Upper lobe of right lung (tissue), 1 donor: ENCODE measurements at places on chromosomes 1 and 21. TPM values are rescaled to one million over a fixed set of nuclear protein-coding genes. Genes with fewer than 3 reads are reported as not detected.

DNA sequence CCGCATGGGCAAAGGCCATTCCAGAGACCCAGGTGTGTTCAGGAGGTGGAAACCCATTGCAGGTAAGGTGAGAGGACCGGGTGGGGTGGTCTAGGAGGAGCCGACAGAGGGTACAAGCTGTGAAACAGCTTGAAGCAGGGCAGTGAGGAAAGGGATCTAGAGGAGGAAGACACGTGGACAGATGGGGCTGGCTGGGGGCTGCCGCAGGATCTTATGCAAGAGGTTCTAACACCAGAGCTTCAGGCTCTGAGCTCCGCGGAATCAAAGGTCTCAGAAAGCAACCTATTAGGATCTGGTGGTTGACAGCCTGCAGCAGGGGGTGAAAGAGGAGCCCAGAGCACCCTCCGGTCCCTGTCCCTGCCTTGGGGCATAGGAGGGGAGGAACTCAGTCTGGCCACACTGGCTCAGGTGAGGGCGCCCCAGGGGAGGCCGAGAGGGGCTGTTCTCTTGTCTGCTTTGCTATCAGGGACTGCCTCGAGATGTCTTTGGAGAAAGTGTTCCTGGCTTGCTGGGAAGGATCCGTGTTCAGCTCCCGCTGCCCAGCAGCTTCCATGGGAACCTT lies 1.9 kb downstream of the TFF1 start:
- no peaks in the 10 kb centered on the region for H3K4me1 ChIP-seq
- H3K27me3 ChIP-seq, result peaks cover 9% of the 10 kb centered on the region
- H3K4me3 ChIP-seq, result no peak overlapping the region
- H3K36me3 ChIP-seq, result no peaks in the 10 kb centered on the region
- H3K27ac ChIP-seq, result no peak overlapping the region
- no peak for DNase-seq

The ARHGAP30 gene
- total RNA-seq, result 38.0 TPM

- no peaks in the 10 kb centered on the region for H3K4me1 ChIP-seq
- H3K36me3 ChIP-seq, result no peaks in the 10 kb centered on the region
- no peak for DNase-seq
Measured at GRCh38 chr1:209529233-209529632, 54.3 kb upstream of the CAMK1G start.

- H3K4me3 ChIP-seq, result no peak overlapping the region
- no peak overlapping the region for H3K27ac ChIP-seq
- DNase-seq, result no peak
- H3K4me1 ChIP-seq, result no peaks in the 10 kb centered on the region
Measured at GRCh38 chr21:44506279-44507255, 33.4 kb downstream of the KRTAP10-1 start.

The TIE1 gene
- total RNA-seq, result 59.4 TPM

- no peaks in the 10 kb centered on the region for H3K4me1 ChIP-seq
- H3K27ac ChIP-seq, result no peak overlapping the region
- H3K36me3 ChIP-seq, result peaks cover 10% of the 10 kb centered on the region
Measured at GRCh38 chr1:167704715-167705114, 17.1 kb upstream of the MPZL1 start.

GRCh38 chr1:166915941-166916340 lies 39.9 kb upstream of the TADA1 start:
- no peak for DNase-seq
- no peaks in the 10 kb centered on the region for H3K4me1 ChIP-seq
- no peak overlapping the region for H3K4me3 ChIP-seq

- peaks cover 8% of the 10 kb centered on the region for H3K4me1 ChIP-seq
- no peaks in the 10 kb centered on the region for H3K36me3 ChIP-seq
- H3K4me3 ChIP-seq, result no peak overlapping the region
- no peak for DNase-seq
Measured at GRCh38 chr1:47915677-47916353, 81.4 kb downstream of the TRABD2B start.

DNA sequence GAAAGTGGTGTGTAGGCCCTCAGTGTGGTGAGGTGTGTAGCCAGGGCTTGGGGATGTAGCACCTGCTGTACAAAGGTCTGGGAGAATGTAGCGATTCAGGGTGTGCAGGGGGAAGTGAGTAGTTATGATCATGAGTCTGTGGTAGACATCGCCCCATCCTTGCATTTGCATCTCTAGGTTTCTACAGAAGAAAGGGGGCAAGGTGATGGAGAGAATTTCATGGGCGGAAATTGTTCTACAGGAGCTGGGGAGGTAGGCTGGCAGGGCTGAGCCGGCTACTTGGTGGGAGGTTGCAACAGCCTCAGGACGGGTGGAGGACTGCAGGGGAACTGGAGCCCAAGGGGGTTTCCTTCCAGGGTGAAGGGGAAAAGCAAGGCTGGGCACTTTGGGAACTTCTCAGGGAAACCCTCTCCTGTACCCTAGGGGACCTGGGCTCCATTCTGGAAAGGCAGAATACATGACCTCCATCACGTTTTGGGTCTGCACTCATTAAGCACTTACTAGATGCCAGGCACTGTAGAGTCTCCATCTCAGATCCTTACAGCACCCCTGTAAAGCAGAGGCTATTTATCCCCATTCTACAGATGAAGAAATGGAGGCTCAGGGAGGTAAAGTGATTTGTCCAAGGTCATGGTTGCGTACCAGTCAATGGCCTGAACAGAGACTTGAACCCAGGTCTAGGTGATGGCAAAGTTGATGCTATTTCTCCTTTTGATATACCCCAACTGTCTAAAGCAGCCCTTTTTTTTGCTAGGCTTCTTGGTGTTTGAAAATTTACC lies 14.5 kb upstream of the TNFRSF1B start:
- H3K27me3 ChIP-seq, result no peaks in the 10 kb centered on the region
- DNase-seq, result no peak
- H3K4me3 ChIP-seq, result no peak overlapping the region
- H3K4me1 ChIP-seq, result peaks cover 55% of the 10 kb centered on the region
- H3K36me3 ChIP-seq, result no peaks in the 10 kb centered on the region
- H3K27ac ChIP-seq, result peak overlapping the region; percentile 75

DNA sequence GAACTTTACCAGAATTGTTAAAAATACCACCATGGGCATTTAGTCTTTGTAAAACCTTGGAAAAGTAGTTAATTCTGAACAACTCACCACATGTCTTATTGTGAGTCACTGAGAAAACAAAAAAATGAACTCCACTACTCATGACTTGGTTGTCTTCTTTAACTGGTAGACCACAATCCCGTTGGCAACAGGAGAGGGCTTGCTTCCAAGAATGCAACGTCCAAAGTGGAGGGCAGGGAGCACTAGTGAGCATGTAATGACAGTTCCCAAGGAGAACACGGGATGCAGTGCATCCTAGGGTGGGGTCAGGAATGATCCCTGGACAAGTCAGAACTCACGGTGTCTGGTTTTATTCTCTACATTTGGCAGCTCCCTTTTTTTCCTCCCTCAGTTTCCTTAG lies 15.2 kb upstream of the HMCN1 start:
- no peak for DNase-seq
- no peak overlapping the region for H3K4me3 ChIP-seq

DNA sequence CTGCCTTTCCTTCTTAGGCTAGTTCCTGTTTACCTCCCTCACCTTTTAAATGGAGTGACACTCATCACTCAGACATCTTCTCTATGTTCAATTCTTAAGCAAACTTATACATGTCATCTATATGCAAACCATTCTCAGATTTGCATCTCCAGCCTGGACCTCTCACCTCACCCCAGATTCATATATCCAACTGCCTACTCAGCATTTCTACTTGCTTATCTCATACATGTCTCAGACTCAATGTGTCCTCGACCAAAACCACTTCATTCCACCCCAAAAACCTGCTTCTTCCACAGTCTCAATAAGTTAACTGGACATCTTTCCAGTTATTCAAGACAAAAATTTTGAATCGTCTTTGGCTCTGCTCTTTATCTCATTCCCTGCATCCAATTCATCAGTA lies 62.6 kb downstream of the ERICH3 start:
- H3K36me3 ChIP-seq, result no peaks in the 10 kb centered on the region
- H3K27ac ChIP-seq, result no peak overlapping the region
- no peaks in the 10 kb centered on the region for H3K4me1 ChIP-seq
- no peak overlapping the region for H3K4me3 ChIP-seq

The CSF3R gene
- 202 TPM for total RNA-seq

GRCh38 chr1:40534589-40534988 lies 3.2 kb downstream of the ZNF684 start:
- no peaks in the 10 kb centered on the region for H3K36me3 ChIP-seq
- no peak for DNase-seq
- peaks cover 15% of the 10 kb centered on the region for H3K4me1 ChIP-seq
- no peaks in the 10 kb centered on the region for H3K27me3 ChIP-seq
- no peak overlapping the region for H3K27ac ChIP-seq

GRCh38 chr1:19385221-19385620 lies 73.1 kb downstream of the SLC66A1 start:
- H3K27me3 ChIP-seq, result no peaks in the 10 kb centered on the region
- peaks cover 28% of the 10 kb centered on the region for H3K36me3 ChIP-seq
- DNase-seq, result no peak
- H3K4me3 ChIP-seq, result no peak overlapping the region
